ENCODE measurements at places on chromosomes 1 and 21.

DNA sequence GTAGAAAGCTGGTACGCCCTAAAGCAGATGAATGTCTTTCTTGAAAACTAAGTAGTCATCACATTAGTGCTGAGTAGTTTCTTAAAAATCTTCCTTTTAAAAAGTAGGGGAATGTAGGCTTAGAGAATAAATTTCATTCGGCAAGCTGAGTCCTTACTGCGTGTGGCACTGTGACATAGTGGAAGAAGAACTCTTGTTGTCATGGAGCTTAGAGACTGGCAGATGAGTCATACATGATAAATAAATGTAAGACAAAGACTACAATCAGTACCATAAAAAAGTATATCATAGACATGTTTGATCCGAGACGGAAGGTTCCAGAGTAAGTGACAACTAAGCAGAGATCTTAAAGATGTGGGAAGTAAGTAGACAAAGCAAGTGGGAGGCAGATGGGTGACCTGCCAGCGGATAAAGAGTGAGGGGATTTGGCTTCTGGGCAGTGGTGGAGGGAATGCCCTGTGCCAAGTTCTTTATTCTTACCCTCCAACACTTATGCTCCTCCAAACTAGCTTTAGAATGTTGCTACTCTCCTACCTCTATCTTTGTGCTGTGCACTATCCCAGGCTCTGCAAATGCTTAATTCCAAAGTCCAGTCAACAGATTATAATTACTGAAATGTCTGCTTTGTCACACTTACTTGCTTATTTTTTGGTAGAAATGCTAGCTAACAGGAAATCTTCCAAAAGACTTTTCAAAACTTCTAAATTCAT, 608.5 kb upstream of the USP24 start:
- H3K27ac ChIP-seq: no peak overlapping the region
- no peaks in the 10 kb centered on the region for H3K27me3 ChIP-seq
- H3K4me1 ChIP-seq: no peaks in the 10 kb centered on the region
- no peaks in the 10 kb centered on the region for H3K36me3 ChIP-seq
- DNase-seq: no peak

GRCh38 chr21:36465478-36465877, 14.4 kb downstream of the CLDN14 start:
- H3K27me3 ChIP-seq: peaks cover 22% of the 10 kb centered on the region
- H3K4me1 ChIP-seq: no peaks in the 10 kb centered on the region
- no peak overlapping the region for H3K4me3 ChIP-seq
- no peaks in the 10 kb centered on the region for H3K36me3 ChIP-seq
- H3K27ac ChIP-seq: no peak overlapping the region

DNA sequence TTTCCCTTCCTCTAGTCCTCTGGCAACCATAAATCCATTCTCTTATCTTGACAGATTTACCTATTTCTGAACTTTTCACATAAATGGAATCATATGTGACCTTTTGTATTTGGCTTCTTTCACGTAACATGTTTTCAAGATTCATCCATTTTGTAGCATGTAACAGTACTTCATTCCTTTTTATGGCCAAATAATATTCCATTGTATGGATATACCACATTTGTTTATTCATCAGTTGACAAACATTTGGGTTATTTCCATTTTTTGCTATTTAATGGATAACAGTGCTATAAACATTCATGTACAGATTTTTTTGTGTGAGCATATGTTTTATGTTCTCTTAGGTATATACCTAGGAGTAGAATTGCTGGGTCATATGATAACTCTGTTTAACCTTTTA, 54.0 kb downstream of the RPAP2 start:
- peaks cover 5% of the 10 kb centered on the region for H3K36me3 ChIP-seq
- no peak overlapping the region for H3K27ac ChIP-seq
- H3K4me3 ChIP-seq: no peak overlapping the region
- DNase-seq: no peak
- no peaks in the 10 kb centered on the region for H3K27me3 ChIP-seq

- H3K27me3 ChIP-seq: peaks cover 20% of the 10 kb centered on the region
- DNase-seq: no peak
- H3K4me3 ChIP-seq: no peak overlapping the region
- H3K36me3 ChIP-seq: no peaks in the 10 kb centered on the region
Measured at GRCh38 chr1:3188150-3188971, 119.4 kb downstream of the PRDM16 start.

- H3K27me3 ChIP-seq: no peaks in the 10 kb centered on the region
- H3K36me3 ChIP-seq: peaks cover 34% of the 10 kb centered on the region
- no peak overlapping the region for H3K27ac ChIP-seq
- DNase-seq: no peak
- H3K4me3 ChIP-seq: no peak overlapping the region
Measured at GRCh38 chr1:154350383-154350782, 25.1 kb downstream of the ATP8B2 start.

- no peak for DNase-seq
- H3K27me3 ChIP-seq: peaks cover 26% of the 10 kb centered on the region
- H3K36me3 ChIP-seq: no peaks in the 10 kb centered on the region
- H3K4me3 ChIP-seq: no peak overlapping the region
- no peaks in the 10 kb centered on the region for H3K4me1 ChIP-seq
Measured at GRCh38 chr1:200885623-200886402, 8.9 kb upstream of the INAVA start.

DNA sequence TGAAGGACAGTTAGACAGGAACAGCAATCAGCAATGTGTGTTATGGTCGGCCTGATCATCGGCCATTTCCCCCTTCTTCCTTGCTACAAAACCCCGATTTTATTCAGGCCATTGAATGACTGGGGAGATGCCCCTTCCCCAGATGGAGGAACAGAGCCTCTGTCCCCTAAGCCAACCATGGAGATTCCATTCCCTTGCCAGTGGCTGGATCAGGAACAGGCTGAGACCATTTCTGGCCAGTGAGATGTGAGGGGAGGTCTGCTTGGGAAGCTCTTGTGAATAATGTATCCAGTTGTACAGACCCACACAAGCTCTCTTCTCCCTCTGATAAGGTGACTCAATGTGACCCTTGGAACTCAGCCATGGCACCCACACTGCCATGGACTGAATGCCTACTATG, 7.7 kb downstream of the CSRP1 start:
- peaks cover 21% of the 10 kb centered on the region for H3K36me3 ChIP-seq
- peak overlapping the region; percentile 85 for H3K4me3 ChIP-seq
- H3K27me3 ChIP-seq: no peaks in the 10 kb centered on the region
- peak overlapping the region; percentile 94 for H3K27ac ChIP-seq
- DNase-seq: no peak

- no peaks in the 10 kb centered on the region for H3K36me3 ChIP-seq
- H3K27ac ChIP-seq: no peak overlapping the region
- H3K4me3 ChIP-seq: no peak overlapping the region
- H3K27me3 ChIP-seq: no peaks in the 10 kb centered on the region
- no peak for DNase-seq
- H3K4me1 ChIP-seq: no peaks in the 10 kb centered on the region
Measured at GRCh38 chr1:204834752-204835151, 35.9 kb upstream of the NFASC start.

GRCh38 chr1:48944811-48945210, 168.1 kb upstream of the BEND5 start:
- no peak for DNase-seq
- no peaks in the 10 kb centered on the region for H3K36me3 ChIP-seq
- peaks cover 12% of the 10 kb centered on the region for H3K4me1 ChIP-seq
- H3K27me3 ChIP-seq: no peaks in the 10 kb centered on the region

DNA sequence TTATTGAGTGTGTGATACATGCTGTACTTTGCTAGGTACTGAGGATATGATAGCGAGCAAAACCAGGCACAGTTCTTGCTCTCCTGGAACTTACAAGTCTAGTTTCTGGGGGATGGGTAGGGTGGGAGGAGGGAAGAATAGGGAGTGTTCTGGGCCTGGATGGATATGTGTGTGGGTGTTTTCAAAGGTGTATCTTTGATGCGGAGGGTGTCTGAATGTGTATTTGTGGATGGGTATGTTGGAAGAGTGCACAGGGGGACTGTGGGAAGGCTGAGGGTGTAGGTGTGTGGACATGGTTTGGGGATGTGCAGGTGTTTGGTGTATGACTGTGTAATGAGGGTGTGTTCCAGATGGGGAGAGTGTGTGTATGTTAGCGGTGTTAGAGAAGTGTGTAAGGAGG, 4.5 kb upstream of the DPH2 start:
- H3K36me3 ChIP-seq: peaks cover 11% of the 10 kb centered on the region
- DNase-seq: no peak
- H3K27me3 ChIP-seq: no peaks in the 10 kb centered on the region
- H3K27ac ChIP-seq: no peak overlapping the region

- DNase-seq: no peak
- no peaks in the 10 kb centered on the region for H3K27me3 ChIP-seq
- no peaks in the 10 kb centered on the region for H3K4me1 ChIP-seq
- no peaks in the 10 kb centered on the region for H3K36me3 ChIP-seq
- no peak overlapping the region for H3K4me3 ChIP-seq
Measured at GRCh38 chr1:160437432-160438316, 37.3 kb downstream of the VANGL2 start.

GRCh38 chr1:217134857-217135568, 411.8 kb upstream of the ESRRG start:
- DNase-seq: no peak
- no peak overlapping the region for H3K27ac ChIP-seq
- H3K4me1 ChIP-seq: no peaks in the 10 kb centered on the region
- H3K4me3 ChIP-seq: peak overlapping the region; percentile 33

- H3K4me1 ChIP-seq: no peaks in the 10 kb centered on the region
- H3K4me3 ChIP-seq: no peak overlapping the region
- H3K27me3 ChIP-seq: no peaks in the 10 kb centered on the region
- no peak overlapping the region for H3K27ac ChIP-seq
- H3K36me3 ChIP-seq: no peaks in the 10 kb centered on the region
Measured at GRCh38 chr1:206847337-206847834, 18.0 kb upstream of the IL20 start.

DNA sequence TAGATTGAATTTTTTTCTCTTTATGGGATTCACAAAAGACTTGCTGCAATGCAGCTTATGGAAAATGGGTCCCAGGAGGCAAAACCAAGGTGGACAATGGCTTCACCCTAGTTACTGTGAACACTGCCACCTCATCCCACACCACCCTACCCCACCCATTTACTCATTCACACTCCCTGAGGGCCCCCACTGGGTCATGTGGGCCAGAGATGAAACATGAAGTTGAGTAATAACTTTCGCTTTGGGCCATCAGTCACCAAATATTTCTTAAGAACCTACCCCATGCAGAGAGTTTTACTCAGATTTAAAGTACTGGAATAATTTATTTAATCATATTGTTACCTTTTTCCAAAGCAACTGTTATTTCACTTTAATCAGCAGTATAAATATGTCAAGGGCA, 191.8 kb downstream of the TPR start:
- H3K4me3 ChIP-seq: no peak overlapping the region
- DNase-seq: no peak
- H3K4me1 ChIP-seq: no peaks in the 10 kb centered on the region
- H3K27ac ChIP-seq: no peak overlapping the region
- no peaks in the 10 kb centered on the region for H3K36me3 ChIP-seq

- H3K4me1 ChIP-seq: peaks cover 36% of the 10 kb centered on the region
- H3K27me3 ChIP-seq: no peaks in the 10 kb centered on the region
- peak overlapping the region; percentile 23 for H3K27ac ChIP-seq
- DNase-seq: no peak
- peaks cover 90% of the 10 kb centered on the region for H3K36me3 ChIP-seq
- no peak overlapping the region for H3K4me3 ChIP-seq
Measured at GRCh38 chr1:19087017-19087736, 122.9 kb downstream of the UBR4 start.

DNA sequence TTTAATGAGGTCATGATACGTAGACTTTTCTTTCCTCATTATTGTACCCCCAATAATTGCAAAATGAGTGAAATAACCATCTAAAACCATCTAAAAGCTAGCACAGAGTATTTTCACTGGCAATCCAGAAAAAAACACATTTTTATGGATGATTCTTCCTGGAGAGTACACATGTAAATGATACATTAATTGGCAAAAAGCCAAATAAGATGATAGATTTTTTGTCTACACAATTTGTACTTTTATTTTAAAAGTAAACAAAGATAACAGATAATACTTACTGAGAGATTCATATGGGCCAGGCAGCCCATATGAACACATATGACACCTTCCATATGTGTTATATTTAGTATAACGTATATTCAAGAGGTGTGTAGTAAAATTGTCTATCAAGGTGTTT, 2.5 kb upstream of the KRTAP19-7 start:
- H3K27me3 ChIP-seq: no peaks in the 10 kb centered on the region
- no peak overlapping the region for H3K4me3 ChIP-seq
- no peaks in the 10 kb centered on the region for H3K36me3 ChIP-seq
- no peak for DNase-seq
- H3K27ac ChIP-seq: no peak overlapping the region
- H3K4me1 ChIP-seq: no peaks in the 10 kb centered on the region

DNA sequence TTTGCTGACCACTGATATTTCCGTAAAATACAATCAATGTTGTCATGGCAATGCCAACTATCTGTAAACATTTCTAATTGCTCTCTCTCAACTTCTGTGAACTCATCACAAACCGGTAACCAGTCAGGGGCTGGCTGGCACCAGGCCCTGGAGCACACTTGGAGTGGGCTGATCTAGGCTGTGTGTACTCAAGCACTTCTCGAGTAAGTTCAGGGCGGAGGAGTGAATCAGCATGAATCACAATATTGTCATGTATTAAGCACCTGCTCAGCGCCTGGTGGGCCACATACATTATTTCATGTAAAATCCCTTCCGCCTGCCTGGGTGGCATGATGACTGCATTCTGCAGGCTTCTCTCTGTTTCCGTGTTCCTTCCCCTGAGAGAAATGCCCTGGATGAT, 212.4 kb downstream of the FOXD2 start:
- H3K27ac ChIP-seq: no peak overlapping the region
- no peaks in the 10 kb centered on the region for H3K4me1 ChIP-seq
- no peak overlapping the region for H3K4me3 ChIP-seq

DNA sequence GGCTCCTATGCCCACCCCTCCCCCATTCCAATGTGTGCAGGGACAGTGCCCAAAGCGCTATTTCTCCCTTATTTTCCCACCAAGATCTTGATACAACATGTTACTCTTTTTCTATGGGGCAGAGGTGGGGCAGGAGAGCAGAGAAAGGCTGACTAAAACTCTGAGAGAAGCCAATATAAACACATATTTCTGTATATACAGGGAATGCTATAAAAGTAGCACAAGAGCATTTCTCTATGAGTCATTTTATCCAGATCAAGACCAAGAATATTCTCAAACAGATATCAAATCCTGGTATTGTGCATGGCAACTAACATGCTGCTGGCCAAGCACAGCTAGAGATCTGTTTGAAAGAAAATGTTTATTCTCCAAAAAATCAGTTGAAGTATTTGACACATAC, 7.3 kb downstream of the WDR26 start:
- H3K4me1 ChIP-seq: peaks cover 54% of the 10 kb centered on the region
- peaks cover 21% of the 10 kb centered on the region for H3K36me3 ChIP-seq
- H3K27ac ChIP-seq: peak overlapping the region; percentile 53
- H3K4me3 ChIP-seq: no peak overlapping the region
- H3K27me3 ChIP-seq: no peaks in the 10 kb centered on the region

Data from sigmoid colon (tissue), 7 donors.